ENCODE measurements at places on chromosomes 7 and 10. TPM values are rescaled to one million over a fixed set of nuclear protein-coding genes. Genes with fewer than 3 reads are reported as not detected.

- DNase-seq: no peak
Observed at GRCh38 chr7:158958618-158959017, 102.3 kb downstream of the DYNC2I1 start.

DNA sequence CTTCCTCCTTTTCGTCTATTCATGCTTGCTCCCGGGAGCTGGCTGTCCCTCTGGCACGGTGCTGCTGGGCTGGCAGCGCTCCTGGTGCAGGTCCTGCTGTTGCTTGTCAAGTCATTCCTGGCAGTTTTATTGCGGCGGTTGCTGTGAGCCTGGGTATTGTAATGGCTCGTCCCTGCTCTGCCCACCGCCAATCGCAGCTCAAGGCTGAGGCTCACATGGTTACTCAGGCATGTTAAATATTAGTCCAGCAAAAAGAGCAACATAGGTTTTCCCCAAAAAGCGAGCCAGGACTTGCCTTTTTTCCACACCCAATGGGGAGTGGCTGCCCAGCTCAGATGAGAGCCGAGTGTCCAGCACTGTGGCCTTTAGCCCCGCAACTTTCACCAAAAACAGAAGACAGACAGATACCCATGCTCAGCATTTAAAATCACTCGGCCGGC lies 492.9 kb upstream of the FOXK1 start:
- DNase-seq: peak; percentile 89

KCNH2 gene
- not detected for polyA plus RNA-seq

DNA sequence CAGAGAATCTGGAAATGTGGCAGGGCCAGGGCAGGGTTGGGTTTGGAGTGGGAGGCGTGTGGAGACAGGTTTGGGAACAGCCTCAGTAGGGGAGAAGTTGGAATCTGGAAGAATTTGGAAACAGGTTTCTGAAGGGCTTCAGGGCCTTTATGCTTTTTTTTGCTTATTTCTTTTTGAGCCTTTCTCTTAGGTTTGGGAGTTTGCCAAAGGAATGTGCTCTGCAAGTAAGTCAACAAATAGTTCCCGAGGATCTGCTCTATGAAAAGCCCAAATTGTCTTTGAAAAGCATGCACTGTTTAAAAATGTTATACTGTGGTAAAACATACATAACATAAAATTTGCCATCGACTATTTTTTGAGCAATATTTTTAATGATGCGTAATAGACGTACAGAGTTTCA lies 86.7 kb upstream of the ADRB1 start:
- peak; percentile 63 for DNase-seq

Data from foreskin keratinocyte (primary cell).